ENCODE measurements at places on chromosomes 3 and 15.

DNA sequence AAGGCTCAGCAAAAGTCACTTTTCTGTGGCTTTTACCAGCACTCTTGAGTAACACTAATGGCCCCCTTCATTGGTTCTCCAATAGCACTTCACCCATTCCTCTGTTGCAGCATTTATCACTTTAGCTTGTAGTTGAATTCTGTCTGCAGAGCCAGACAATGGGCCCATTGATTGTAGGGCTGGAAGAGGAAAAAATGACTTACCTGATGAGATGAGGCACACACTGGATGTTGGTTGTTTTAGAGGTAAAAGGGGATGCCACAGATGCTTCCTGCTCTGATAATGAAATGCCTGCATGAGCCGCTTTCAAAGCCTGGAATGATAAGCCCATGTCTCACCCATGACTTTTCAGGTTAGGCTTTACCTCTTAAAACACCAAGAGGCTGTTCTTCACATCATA, 64.3 kb downstream of the PLAAT1 start:
- H3K4me1 ChIP-seq: no peaks in the 10 kb centered on the region
- no peak overlapping the region for H3K4me3 ChIP-seq
- H3K36me3 ChIP-seq: no peaks in the 10 kb centered on the region
- no peak overlapping the region for H3K27ac ChIP-seq
- no peak for DNase-seq

GRCh38 chr3:47000198-47000815, 20.8 kb downstream of the NBEAL2 start:
- no peak overlapping the region for H3K27ac ChIP-seq
- H3K27me3 ChIP-seq: no peaks in the 10 kb centered on the region
- peaks cover 33% of the 10 kb centered on the region for H3K4me1 ChIP-seq
- no peak for DNase-seq

DNA sequence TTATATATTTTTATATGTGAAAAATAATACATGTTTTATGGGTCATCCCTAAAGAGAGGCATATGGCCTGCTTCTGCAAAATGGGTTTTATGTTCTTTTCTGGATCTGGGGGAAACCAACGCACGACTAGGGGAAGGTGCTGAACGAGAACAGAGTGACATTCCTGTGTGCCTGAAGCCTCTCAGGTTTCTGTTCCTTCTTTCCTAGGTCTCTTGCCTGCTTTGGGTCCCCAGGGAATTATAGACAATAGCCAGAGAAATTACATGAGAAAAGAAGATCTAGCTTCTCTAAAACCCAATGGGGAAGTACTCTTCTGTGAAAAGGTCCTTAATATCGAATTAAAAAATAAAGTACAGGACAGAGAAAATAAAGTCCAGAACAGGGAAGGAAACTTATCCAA, 66.5 kb downstream of the IGSF11 start:
- H3K4me3 ChIP-seq: no peak overlapping the region
- no peak overlapping the region for H3K27ac ChIP-seq
- H3K27me3 ChIP-seq: no peaks in the 10 kb centered on the region
- H3K4me1 ChIP-seq: no peaks in the 10 kb centered on the region

DNA sequence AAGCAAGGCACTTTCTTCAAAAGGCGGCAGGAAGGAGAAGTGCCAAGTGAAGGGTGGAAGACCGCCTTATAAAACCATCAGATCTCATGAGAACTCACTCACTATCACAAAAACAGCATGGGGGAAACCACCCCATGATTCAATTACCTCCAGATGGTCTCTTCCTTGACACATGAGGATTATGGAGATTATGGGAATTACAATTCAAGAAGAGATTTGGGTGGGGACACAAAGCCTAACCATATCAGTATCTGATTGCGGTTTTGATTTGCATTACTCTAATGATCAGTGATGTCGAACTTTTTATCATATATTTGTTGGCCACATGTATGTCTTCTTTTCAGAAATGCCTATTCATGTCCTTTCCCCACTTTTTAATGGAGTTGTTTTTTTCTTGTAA, 549.3 kb upstream of the IL12A start:
- H3K36me3 ChIP-seq: no peaks in the 10 kb centered on the region
- no peak overlapping the region for H3K27ac ChIP-seq
- peaks cover 2% of the 10 kb centered on the region for H3K27me3 ChIP-seq
- no peaks in the 10 kb centered on the region for H3K4me1 ChIP-seq
- no peak for DNase-seq

GRCh38 chr3:122074621-122075265, 19.6 kb downstream of the CD86 start:
- no peak overlapping the region for H3K4me3 ChIP-seq
- no peak overlapping the region for H3K27ac ChIP-seq
- DNase-seq: no peak
- no peaks in the 10 kb centered on the region for H3K36me3 ChIP-seq

DNA sequence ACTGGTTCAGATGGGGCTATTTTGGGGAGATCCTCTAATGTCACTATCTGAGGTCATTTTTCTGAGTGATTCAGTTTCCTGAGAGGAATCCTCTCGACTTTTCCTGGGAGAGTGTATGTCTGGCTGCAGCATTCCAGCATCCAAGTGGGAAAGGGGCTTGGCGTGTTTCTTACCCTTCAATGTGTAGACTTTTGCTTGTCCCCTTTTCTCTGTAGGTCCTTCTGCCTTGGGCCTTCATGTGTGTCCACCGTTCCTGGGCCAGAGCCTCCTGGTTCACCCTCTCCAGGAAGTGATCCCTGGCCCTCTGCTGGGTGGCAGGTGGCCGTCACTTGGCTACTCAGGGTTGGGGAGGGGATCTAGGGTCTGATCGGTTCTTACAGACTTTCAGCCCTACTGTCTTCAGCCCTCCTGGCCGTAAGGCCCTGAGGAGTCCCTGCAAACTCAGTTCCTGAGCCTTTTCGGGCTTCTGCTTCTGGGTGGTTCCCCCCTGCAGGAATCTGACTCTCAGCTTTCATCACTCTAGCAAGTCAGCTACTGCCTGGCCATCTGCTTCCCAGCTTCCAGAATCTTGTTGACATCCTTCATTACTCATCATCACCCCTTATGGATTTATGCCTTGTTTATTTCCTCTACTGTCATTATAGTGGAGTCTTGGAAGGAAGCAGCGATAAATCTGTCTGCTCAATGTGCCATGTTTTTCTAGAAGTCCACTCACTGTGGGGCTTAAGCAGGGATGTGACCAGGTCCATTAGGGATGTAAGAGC, 36.5 kb downstream of the GOLGA6L10 start:
- H3K27me3 ChIP-seq: peaks cover 2% of the 10 kb centered on the region
- no peak overlapping the region for H3K4me3 ChIP-seq
- no peak overlapping the region for H3K27ac ChIP-seq
- H3K36me3 ChIP-seq: no peaks in the 10 kb centered on the region
- no peaks in the 10 kb centered on the region for H3K4me1 ChIP-seq
- no peak for DNase-seq

Measured in immature natural killer cell (primary cell).